Epithelial cell of proximal tubule (primary cell): ENCODE measurements at places on chromosomes 16 and 17.

DNA sequence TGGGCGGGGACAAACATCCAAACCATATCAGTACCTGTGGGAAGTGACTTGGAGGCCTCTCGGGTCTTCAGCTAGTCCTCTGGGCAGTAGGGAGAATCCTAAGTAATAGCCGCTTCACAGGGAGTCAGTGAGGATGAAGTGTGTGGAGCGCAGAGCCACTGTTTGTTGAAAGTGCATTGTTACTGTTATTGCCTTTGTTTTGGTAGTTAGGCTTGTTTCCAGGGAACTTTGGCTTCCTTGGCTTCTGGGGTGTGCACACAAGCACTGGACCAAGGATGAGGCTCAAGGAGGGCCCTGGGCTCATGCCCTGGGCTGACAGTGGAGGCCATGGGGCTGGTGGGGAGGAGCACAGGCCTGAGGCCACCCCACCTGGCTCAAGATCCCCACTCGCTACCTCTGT is 141.6 kb downstream of the CLEC16A start:
- no peak for DNase-seq

DNA sequence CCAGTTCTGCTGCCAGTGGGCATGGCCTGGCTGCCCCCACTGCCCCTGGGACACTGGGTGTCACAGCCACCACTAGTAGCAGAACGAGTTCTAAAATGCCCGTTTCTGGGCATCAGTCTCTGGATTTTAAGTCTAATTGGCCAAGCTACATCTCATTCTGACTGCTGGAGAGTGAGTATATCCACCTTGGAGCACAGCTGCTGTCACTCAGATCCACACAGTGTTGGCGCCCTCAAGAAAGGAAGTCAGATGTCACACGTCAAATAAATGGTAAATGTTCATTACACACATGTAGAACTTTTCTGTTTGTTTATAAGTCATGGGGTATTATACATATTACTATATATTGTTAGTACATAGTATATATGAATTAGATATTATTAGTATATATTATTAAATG is 19.4 kb downstream of the GNGT2 start:
- DNase-seq = no peak

- no peak for DNase-seq
These were observed 82.3 kb upstream of the BCAR1 start for GRCh38 chr16:75333721-75334163.

- no peak for DNase-seq
These were observed 55.4 kb downstream of the CDK5R1 start for GRCh38 chr17:32542186-32542585.

GRCh38 chr16:79336437-79337229 is 263.9 kb downstream of the MAF start:
- DNase-seq = no peak

DNA sequence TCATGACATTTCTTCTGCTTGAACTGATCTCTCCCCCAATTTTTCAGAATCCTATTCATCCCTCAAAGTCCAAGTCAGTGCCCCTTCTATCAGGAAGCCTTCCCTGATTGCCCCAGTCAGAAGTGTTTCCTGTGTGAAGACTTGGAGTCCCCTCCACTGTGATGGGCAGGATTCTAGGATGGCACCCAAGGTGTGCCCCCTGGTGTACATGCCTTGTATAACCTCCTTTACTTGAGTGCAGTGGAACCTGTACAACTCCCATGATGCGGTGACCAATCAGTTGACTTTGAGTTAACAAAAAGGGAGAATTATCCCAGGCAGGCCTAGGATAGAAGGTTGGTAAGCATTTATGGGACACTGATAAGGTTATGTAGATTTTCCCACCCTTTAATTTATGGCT is 23.4 kb downstream of the MYH13 start:
- DNase-seq = no peak

GRCh38 chr16:48525201-48526057 is 84.6 kb downstream of the N4BP1 start:
- DNase-seq = no peak

DNA sequence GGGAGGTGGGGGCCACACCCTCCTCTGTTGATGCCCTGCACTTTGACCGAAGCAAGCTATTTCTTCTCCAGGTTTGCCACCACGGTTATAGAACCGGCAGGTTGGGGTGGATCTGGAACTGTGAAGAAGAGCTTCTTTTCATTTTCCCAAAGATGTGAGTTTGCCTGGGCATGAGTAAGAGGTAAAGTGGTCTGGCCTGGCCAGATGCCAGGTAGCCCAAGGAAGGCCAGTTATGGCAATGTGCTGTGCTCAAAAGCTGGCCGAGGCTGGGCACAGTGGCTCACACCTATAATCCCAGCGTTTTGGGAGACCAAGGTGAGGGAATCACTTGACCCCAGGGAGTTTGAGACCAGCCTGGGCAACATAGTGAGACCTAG is 18.7 kb downstream of the ATP6V0D1 start:
- no peak for DNase-seq

- DNase-seq = no peak
These were observed 20.0 kb downstream of the ACSF3 start for GRCh38 chr16:89113661-89114060.

- no peak for DNase-seq
These were observed 237.8 kb downstream of the PRKCA start for GRCh38 chr17:66540131-66540781.

DNA sequence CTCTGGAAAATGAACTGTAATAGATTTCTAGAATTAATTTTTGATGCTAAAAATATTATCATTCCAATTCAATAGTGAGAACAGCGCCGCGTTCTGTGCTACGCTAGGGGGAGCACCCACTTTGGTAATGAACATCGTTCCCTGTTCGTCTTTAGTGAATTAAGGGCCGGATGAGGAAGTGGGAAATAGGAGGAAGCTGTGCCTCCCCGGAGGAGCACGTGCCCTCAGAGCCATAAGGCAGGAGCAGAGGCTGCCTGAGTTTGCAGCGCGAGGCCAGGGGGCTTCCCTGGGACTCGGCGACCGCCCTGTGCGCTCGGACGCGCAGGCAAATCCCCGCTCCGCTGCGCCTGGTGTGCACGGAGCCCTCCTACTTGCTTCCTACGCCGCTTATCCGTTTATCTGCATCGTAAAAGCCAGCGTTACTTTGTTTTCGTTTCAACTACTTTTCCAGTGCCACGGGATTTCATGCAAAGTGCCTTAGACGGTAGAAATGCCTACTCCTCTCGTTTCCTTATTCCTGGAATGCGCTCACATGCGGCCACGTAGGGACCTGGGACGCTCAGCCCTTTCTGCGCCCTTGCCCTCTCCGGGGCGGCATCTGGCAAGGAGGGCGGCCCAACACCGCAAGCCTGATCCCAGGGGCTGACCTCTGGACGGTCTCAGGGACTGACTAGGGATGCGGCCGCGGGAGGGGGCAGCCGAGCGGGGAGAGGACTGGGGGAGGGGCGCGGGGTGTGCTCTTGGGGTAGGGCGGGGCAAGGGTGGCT is 76.4 kb downstream of the KCNJ12 start:
- DNase-seq = peak; percentile 13
